Effector memory CD4-positive, alpha-beta T cell (primary cell): ENCODE measurements at places on chromosomes 2 and 18.

- no peak for DNase-seq
These were observed 268.3 kb upstream of the SPRED2 start for GRCh38 chr2:65700720-65701119.

- no peak for DNase-seq
These were observed 283.8 kb upstream of the LYPD1 start for GRCh38 chr2:132953771-132954170.

DNA sequence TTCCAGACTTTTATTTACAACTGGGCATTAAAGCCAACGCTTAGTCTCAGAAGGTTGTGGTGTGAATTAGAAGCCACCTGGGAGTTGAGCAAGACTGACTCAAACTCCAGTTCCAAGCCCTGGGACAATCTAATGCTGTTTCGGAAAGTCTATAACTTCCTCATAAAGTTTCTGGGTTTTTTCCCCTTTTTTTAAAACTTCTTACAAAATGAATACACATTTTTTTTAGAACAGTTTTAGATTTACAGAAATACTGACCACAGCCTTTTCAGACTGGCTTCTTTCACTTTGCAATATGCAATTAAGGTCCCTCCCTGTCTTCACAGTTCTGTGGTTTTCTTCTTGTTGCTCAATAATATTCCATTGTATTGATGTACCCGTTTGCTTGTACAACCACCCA, 115.9 kb upstream of the TWIST2 start:
- no peak for DNase-seq

DNA sequence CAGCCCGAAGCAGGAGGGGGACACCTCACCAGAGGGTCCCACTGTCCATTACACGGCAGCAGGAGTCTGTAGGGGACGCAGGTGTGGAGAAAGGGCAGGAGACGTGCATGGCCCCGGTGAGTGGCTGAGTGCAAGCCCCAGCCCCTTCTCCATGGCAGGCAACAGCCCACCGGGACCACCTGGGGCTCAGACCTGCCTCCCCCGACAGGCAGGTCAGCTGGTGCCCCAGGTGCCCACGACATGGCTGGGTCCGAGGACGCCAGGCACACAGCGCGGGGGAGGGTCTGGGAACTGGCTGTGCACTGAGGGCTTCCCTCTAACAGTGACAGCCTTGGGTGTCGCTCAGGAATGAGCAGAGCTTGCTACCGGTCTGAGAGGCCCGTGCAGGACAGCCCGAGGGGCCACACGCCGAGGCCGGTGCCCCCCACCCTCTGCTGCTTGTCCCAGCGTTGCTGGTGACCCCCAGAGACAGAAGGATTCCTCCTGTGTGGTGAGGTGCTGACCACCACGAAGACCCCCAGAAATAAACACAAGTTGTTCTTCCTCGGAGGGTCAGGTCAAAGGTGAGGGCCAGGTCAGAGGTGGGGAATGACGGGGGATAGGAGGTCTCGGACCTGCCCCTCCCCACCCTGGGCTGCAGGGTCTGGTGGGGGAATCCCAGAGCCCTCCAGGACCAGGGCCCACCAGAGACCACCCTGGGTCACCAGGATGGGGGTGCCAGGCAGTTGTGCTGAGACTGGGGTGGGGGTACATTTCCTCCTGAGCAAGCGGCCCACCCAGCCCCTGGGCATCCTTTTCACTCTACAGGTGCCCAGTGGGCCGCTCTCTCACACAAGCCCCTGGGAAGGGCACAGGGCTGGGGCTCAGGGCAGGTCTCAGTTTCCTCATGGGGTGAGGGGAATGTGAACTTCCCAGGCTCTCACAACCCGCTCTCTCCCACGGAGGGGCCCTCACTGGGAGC, 50.6 kb downstream of the SLC66A2 start:
- no peak for DNase-seq

GRCh38 chr2:138321458-138321857, 180.1 kb upstream of the SPOPL start:
- no peak for DNase-seq

DNA sequence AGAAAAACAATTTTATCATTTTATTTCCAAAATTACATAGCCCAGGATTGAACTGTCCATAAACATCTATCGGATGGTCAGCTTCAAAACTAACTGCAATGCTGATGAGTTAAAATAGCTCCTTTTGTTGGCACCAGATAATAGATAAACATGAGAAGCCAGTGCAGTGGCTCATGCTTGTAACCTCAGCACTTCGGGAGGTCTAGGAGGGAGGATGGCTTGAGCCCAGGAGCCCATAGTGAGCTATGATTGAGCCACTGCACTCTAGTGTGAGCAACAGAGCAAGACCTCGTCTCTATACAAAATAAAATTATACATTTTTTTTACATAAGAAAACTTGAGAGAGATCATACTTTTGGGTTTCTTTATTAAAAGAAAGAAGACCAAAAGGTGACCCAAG, 34.6 kb upstream of the IMPA2 start:
- DNase-seq = no peak

DNA sequence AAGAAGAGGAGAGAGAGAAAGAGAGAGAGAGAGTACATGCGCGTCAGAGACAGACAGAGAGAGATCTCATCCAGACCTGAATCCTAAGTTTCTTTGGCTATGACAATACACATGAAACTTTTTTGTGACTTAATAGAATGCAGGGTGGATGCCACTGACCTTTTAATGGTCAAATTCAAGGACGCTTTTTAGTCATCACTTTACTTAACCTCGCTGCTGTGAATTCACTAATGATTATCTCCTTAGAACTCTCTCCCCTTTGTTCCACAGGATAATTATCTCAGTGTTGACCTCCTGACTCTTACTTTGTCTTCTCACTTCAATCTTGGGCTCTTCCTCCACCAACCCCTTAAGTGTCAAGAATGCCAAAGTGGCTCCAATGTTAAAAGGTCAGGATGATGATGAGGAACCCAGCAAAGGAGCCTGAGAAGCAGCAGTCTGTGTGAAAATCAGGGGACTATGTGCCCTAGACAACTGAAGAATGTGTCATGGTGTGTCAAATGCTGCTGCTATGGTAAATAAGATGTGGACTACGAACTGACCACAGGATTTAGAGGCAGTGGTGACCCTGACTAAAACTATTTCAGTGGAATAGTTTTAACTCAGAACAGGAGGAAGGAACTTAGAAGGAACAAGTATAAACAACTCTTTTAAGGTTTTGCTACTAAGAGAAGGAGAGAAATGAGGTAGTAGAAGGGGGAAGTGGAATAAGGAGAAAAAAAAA, 382.1 kb downstream of the ZEB2 start:
- DNase-seq = no peak

DNA sequence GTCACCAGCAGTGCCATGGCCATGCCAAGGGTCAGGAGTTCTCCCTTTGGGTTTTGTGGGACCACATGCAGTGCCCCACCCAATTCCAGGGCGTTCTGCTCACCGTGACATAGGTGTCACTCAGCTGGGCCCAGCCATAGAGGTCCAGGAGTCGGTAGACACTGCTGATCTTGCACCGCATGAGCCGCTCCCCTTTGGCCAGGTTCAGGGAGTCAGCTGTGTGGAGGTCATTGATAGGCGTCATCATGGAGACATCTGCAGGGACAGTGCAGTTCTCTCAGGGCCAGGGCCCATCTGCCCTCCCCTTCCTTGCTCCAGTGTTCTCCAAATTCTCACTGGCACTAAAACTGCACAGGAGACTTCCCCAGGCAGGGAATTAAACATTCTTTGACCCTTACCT, 71.9 kb downstream of the ADD2 start:
- no peak for DNase-seq

DNA sequence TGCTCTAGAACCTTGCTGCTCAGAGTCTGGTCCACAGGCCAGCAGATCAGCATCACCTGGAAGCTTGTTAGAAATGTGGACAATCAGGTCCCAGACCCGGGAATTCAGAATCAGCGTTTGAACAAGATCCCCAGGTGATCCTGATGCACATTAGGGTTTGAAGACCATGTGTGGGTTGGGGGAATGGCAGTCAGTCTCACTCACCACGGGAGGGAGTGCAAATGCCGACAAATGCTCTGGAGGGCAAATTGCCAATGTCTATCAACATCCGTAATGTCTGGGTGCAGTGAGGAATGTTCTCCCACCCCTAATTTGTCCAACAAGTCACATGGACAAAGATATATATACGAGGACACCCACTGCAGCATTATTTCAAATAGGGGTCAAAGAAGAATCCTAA, 34.5 kb downstream of the INPP5D start:
- no peak for DNase-seq

- DNase-seq = no peak
These were observed 144.9 kb downstream of the DDX1 start for GRCh38 chr2:15736396-15737180.

DNA sequence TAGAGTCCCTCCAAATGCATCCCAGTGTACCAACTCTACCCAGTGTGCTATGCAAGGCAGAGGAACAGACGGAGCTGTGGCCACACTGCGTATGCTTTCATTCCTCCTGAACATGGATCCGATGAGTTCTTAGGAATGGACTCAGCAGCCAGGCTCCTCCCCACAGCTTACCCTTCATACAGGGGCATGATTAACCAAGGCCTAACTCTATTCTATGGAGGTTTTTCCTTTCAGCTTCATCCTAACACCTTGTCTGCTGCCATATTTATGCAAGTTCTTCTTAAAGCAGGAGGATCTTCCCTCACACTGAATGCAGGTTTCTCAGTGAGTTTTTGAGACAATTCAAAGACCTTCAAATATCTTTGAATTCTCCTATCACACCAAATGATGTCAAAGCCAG, 222.9 kb downstream of the MYT1L start:
- no peak for DNase-seq
